Hindlimb muscle (tissue), 1 donor: ENCODE measurements at places on chromosomes 1 and 21. TPM values are rescaled to one million over a fixed set of nuclear protein-coding genes. Genes with fewer than 3 reads are reported as not detected.

- no peak for DNase-seq
Measured at GRCh38 chr1:7852804-7853683, at the start of gene UTS2. Gene UTS2, minus strand, starts transcription at chr1:7853065. Its CDS starts 62 bp downstream, at chr1:7853003.

The LCE6A gene
- not detected for polyA plus RNA-seq

DNA sequence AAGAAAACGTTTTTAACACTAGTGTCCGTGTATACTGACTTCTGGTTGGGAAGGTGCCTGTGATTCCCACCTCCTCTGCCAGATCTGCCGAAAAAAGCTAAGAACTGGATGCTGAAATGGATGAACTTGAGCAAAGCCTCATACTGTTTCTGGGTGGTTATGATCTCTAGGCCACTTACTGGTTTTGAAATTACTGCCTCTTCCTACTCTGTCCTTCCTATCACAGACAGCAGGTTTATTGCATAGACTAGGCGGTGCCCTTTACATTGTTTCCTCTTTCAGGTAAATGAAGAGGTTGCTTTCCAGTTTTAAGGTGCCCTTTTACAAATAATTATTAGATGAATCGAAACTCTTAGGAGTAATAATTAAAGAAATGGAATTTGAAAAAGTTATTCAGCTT, 27.5 kb downstream of the PEX14 start:
- DNase-seq = no peak

The PI4KB gene
- 56.5 TPM for polyA plus RNA-seq

The HEYL gene
- polyA plus RNA-seq = 56.8 TPM

The FAM72D gene
- 2.8 TPM for polyA plus RNA-seq

DNA sequence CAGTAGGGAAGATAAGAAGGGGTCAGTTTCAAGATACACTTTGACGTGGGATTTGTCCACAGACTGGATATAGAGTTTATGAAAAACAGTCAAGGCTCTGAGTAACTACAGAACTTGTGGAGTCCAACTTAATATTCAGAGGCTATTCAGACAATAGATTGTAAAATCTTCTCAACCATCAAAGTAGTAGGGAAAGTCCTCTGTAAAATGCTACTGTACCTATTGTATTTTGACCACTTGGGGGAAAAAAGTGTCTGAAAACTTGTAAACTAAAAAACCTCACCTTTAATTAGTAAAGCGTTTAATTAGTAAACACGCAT, 10.5 kb downstream of the PTP4A2 start:
- no peak for DNase-seq

- no peak for DNase-seq
Measured at GRCh38 chr1:244755673-244756072, 79.8 kb upstream of the COX20 start.

- DNase-seq = no peak
Measured at GRCh38 chr1:117059334-117059677, 820 bp upstream of the TTF2 start.

DNA sequence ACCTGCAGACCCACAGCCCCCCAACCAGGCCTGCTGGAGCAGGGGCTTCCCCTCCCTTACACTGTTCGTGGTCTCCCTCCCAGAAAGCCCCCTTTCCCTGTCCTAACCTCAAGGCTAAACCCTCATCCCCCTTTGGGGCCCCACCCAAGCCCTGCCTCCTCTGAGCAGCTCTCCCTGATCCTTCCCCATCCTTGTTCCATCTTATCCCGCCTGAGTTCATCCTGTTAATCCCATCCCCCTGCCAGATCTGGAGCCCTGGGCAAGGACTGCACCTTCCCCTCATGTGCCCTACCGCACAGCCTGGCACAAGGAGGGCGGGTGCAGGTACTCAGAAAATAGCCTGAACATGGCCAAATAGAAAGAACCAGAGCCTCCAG, 6.9 kb upstream of the TNNT2 start:
- DNase-seq = no peak

- DNase-seq = no peak
Measured at GRCh38 chr1:184300446-184300845, 86.4 kb upstream of the C1orf21 start.

- DNase-seq = peak; percentile 32
Measured at GRCh38 chr1:145858238-145858900, 512 bp downstream of the PIAS3 start.

The DEPDC1 gene
- polyA plus RNA-seq = 5.3 TPM
